Stimulated activated CD4-positive, alpha-beta T cell treated with anti-CD3 and anti-CD28 coated beads, TNF-alpha, amount 100 ng/mL, for 48 hours (primary cell): ENCODE measurements at places on chromosomes 11 and 22.

DNA sequence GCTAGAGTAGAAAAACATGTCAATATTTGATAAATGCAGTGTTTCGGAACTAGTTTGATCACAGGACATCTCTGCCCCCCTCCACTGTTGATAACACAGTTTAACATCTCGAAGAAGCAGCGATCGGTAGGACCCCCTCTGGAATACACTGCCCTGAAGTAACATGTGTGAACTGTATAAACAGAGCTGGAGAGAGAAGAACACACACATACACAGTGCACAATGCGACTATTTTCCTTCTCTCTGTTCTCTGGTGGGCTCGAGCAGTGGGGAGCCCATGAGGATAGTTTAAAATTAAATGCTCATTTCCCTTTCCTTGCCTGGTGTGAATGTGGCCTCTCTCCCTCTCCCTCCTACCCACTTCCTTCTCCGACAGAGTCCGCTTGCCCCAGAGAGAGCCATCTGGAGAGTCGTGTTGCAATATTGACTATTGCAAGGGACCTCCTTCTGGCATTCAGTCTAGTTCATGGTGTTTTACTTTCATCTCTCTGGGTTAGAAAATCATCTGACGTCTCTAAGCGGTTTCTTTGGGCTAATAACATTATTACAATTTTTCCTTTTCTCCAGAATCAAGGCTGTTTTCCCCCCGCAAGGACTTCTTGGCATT, 51.6 kb upstream of the BARX2 start:
- DNase-seq, result no peak

DNA sequence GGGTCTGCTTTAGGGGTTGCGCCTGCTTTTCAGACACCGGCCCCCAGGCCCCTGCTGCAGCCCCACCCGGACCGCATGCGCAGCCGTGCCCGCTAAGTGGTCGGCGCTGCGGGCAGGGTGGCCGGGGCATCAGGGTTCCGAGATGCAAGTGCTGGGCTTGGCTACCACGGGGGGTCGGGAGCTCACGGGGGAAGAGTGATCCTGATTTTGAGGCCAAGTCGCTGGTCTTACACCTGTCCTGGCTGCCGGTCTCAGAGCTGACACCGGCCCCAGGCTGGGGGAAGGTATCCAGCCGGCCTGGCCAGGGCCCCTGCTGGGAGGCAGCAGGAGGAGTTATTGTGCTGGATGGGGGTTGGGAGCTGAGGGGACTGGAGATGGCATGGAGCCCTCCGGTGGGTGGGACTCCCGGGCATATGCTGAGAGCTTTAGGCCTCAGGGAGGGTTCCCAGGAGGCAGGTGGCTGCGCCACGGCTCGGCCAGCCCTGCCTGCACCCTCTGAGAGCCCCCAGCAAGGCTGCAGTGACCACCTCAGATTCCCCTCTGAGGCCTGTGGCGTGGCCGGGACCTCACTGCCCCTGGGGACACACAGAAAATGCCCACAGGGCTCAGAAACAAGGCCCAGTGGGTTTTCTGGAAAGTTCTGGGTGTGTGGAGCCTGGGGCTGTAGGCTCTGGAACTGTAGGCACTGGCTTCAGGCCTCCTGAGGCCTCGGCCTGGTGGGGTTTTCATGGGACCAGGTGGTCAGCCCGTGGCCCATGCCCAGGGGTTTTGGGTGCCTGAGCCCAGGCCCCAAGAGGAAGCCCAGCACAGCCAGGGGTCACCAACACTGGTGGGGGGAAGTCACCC, 4.4 kb upstream of the MUC5AC start:
- DNase-seq, result no peak

DNA sequence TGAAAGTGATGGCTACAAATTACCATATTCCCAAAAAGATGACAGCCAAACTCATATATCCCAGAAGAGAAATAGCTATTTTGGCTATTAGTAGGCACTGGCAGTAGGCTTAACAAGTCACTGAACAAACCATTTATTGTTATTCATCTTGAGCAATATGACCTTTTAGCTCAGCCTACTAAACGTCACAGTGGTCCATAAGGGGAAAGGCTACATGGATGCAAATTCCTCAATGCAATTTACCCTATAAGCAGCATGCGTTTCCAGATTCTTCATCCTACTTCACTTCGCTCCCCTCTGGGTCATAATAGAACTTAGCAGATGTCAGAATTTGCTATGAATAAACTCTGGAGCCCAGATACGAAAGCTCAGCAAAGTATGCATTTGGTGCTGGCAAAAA, 114.0 kb downstream of the SIK3 start:
- no peak for DNase-seq

GRCh38 chr11:33191467-33191866, 30.2 kb upstream of the CSTF3 start:
- no peak for DNase-seq

GRCh38 chr11:118166641-118167040, 9.8 kb downstream of the SCN2B start:
- DNase-seq, result no peak

GRCh38 chr11:96161307-96162089, 181.5 kb downstream of the MAML2 start:
- DNase-seq, result no peak

DNA sequence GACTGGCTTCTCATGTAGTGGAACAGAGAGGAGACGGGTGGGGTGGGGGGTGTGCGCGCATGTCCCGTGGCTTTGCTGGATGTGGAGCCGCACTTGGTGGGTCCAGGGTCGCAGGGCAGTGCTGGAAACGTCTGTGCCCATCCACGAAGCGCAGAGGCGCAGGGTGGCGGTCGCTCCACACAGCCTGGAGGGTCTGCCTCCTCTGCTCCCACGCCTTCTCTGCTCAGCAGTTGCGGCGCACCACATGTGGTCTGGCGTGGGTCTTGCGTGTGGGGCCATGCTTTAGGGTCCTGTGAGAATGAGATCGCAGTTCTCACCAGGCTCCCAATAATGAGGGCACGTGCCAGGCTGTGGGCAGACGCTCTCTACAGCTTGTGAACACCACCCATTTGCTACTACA, 50.7 kb downstream of the MUC6 start:
- DNase-seq, result no peak

- no peak for DNase-seq
These were observed 95.3 kb upstream of the RCN1 start for GRCh38 chr11:31995525-31996094.

DNA sequence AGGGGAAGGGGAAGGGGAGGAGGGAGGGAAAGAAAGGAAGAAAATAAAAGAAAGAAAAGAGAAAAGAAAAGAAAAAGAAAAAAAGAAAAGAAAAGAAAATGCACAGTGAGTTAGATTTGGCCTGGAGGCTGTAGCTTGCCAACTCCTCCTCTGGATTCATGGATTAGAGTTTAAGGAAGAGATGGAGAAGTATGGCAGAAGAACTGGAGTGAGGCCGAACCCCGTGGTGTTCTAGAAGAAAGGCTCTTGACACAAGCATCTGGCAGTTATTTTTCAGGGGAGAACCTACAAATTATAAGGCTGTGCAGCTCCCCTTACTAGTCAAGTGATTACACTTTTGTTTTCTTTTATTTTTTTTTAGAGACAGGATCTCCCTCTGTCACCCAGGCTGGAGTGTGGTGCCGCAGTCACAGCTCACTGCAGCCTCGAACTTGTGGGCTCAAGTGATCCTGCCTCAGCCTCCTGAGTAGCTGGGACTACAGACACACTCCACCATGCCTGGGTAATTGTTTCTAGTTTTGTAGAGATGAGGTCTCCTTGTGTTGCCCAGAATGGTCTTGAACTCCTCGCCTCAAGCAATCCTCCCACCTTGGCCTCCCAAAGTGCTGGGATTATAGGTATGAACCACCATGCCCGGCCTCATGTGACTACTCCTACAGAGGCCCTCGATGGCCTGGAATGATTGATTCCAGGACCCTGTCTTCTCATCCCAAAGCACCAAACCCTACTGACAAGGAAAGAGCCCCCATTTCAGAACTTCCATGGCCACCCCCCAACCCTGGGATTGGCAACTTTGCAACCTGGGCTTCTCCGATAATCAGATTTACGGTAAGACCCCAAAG, 19.5 kb downstream of the ZNF74 start:
- DNase-seq, result no peak

DNA sequence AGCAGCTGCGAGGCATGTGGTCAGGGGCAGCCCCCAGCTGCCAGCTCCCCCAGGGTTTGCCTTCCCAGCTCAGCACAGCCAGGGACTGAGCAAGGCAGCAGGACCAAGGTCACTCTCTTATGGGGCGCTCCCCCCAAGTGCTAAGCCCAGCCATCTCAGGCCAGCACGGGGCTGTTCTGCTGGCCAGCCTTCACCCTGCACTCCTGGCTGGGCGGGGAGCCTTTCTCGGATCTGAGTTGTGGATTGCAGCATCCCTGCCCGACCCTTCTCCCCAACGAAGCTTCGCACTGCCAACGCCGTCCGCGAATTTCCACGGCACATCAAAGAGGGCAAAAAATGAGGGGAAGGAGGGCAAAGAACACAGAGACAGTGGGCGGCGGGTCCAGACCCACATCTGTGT, 42.5 kb upstream of the GAL start:
- no peak for DNase-seq

DNA sequence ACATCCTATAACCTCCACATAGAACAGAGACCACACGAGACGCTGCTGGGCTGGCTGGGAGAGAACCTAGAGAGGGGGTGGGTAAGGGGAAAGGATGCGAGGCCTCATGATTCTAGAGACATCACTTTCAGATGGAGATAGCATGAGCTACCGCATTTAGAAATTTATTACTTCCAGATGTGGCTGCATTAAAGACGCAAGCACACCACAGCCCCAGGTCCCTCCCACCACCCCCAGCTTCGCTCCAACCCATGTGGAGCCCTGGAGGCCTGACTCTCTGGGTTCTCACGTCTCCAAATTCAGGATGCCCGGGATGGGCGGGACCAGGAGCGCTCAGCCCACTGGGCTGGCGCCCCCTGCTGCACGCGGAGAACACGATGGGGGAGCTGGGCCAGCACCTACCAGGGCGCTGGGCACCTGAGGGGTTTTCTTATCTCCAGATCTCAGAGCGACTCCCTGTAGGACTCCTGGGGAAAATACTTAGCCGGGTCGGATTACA, 13.6 kb downstream of the MRPL21 start:
- no peak for DNase-seq

DNA sequence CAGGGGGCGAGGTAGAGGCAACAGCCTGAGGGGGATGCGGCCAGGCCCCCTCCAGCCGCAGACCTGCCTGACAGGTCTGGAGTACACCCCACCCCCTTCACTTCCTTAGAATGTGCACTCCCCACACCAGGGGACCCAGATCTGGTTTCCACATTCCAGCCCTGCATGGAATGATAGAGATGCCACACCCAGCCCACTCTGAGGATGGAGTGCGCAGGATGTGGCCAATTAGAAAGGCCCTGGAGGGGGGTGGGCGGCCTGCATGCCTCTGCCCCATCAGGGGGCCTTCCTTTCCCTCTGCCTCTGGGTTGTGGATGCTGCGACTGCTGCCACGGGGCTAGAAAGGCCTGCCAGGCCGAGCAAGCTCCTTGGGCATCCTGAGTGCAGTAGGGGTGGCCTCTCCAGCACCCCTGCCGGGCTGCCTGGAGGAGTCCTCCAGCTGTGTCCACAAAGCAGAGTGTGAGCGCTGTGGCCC, 28.2 kb upstream of the MGAT3 start:
- DNase-seq, result no peak

DNA sequence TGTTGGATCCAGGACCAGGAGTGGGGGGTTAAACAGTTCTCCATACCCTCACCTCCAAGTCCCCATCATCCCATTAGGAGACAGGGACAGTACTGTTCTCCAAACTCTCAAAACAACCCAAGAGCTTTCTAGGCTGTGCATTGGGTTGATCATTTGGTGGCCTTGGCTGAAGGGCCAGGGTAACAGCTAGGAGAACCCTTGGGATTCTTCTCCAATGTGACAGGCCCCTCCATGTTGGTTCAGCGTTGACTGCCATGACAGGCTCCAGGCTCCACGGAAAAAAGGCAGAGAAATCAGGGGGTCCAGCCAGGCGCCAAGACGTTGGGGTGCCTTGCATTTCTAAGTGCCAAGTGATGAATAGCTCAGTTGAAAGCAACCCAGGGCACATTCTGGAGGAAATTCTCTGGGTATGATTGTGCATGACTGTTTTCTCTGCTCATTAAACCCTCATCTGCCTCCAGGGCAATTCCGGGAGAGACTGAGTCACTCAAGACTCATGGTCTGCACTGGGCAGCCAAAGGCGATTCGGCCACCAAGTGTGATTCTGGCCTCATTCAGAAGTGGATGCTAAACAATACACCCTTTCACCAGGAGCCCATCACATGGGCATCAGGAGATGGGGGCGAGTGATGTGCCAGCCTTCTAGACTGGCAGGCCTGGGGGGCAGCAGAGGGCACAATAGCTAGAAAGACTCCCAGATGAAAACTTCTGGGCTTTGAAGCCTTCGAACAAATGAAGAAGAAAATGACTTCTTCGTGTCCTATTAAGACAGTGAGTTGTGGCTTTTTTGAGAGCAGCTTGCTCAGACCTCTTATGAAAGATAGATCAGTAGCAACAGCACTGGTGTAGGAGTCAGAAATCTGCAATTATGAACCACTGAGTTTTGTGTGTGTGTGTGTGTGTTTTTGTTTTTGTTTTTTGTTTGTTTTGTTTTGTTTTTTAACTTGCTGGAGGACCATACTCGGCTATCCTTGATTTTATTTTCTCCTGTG, 27.7 kb downstream of the CD44 start:
- no peak for DNase-seq

DNA sequence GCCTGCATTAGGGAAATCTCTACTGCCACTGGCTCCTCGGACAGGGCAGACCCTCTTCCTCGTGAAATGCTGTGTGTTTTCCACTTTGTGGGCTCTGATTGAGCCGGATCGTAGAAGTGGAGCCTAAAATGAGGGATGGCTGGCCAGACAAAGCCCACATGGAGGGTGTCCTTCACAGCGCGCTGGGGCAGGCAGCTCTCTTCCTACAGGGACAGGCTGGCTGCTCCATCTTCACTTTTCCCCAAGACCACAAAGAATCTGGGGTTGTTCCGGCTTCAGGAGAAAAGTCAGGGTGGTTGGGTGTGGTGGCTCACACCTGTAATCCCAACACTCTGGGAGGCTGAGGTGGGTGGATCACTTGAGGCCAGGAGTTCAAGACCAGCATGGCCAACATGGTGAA, 94.9 kb downstream of the MORC2 start:
- DNase-seq, result no peak

- DNase-seq, result peak; percentile 62
These were observed 1.4 kb downstream of the MFNG start for GRCh38 chr22:37484480-37485394.

GRCh38 chr11:35313760-35314153, 105.6 kb downstream of the SLC1A2 start:
- no peak for DNase-seq

DNA sequence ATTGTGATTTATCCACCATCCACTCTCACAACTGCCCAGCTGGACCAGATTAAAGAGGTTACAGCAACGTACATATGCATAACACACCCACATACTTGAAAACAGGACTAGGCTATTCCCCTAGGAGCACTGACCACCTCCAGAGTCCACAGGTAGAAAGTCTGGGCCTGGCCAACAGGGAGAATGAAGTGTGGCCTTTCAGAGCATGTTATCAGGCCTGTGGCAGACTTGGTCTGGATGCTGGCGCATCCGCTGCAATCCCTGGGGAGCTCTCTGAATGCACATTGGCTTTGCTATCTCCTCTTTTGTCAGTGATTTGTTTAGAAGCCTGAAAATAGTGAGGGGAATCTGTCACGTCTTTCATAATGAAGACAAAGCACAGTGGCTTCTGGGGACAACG, 86.7 kb downstream of the C11orf58 start:
- no peak for DNase-seq

GRCh38 chr11:67280341-67280787, 8.7 kb upstream of the ANKRD13D start:
- no peak for DNase-seq

GRCh38 chr11:10072841-10073240, 221.2 kb downstream of the SBF2 start:
- no peak for DNase-seq

- DNase-seq, result no peak
These were observed 1.5 kb downstream of the TUB start for GRCh38 chr11:8082391-8083087.
